ENCODE measurements at places on chromosomes 16 and 17.

- DNase-seq, result no peak
Observed at GRCh38 chr17:10169290-10169689, 29.1 kb downstream of the GAS7 start.

- no peak for DNase-seq
Observed at GRCh38 chr17:46013502-46014165, 14.6 kb downstream of the STH start.

- no peak for DNase-seq
Observed at GRCh38 chr16:12203780-12204351, 227.3 kb downstream of the SNX29 start.

- DNase-seq, result no peak
Observed at GRCh38 chr16:78446486-78446885, 347.0 kb downstream of the WWOX start.

DNA sequence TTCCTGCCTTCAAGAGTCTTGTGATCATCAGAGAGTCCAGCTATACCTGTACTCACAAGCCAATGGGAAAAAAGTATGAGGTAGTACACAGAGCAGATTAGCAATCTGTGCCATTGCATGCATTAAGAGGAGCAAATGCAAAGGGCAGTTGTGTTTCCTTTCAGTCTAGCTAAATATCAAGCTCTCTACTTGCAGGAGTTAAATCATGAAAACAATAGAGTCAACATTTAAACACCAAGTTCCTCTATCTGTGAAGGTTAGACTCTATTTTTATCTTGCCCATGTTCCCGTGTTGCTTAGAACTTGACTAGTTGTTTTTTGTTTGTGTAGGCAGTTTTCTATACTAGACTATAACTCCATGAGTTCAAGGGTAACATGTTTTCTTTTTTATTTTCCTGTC lies 4.7 kb upstream of the FAM20A start:
- DNase-seq, result no peak

DNA sequence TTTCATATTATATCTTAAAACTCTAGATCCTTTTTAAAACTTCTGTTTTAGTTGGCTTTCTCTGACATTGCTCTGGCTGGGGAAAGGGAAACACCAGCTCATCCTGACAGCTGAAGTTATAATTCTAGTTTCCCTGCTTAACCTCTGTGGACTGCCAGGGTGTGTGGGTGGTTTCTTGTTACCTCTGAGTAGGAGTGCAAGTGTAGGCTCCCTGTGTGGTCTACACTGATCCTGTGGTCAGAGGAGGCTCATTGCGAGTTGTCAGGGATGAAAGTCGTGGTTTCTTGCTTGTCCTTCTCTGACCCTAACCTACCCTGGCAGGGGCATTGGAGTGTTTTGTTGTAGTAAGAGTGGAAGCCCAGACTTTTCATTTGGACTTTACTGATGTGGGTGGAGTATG lies 221.0 kb downstream of the UTP18 start:
- no peak for DNase-seq

- DNase-seq, result no peak
Observed at GRCh38 chr17:10109146-10109545, 89.3 kb downstream of the GAS7 start.

DNA sequence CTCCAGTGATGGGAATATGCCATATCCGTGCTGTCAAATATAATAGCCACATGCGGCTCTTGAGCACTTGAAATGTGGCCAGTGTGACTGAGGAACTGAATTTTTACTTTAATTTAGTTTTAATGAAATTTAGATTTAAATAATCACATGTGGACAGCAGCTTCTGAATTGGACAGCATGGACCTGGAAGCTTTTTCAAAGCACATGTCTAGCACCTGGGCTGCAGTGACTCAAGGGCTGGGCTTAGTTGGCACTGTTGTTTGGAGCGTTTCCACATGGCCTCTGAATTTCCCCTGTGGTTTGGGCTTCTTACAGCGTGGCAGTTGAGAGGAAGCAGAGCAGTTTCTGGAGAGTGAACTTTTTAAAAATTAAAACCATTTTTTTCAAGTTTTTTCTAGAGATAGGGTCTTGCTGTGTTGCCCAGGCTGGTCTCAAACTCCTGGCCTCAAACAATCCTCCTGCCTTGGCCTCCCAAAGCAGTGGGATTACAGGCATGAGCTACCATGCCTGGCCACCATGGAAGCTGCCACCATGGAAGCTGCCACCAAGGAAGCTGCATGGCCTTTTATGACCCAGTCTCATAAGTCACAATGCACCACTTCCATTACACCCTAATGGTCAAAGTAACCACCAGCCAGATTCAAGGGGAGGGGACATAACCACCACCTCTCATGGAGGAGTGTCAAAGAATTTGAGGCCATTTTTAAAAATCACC lies 6.7 kb upstream of the TOB1 start:
- DNase-seq, result no peak

DNA sequence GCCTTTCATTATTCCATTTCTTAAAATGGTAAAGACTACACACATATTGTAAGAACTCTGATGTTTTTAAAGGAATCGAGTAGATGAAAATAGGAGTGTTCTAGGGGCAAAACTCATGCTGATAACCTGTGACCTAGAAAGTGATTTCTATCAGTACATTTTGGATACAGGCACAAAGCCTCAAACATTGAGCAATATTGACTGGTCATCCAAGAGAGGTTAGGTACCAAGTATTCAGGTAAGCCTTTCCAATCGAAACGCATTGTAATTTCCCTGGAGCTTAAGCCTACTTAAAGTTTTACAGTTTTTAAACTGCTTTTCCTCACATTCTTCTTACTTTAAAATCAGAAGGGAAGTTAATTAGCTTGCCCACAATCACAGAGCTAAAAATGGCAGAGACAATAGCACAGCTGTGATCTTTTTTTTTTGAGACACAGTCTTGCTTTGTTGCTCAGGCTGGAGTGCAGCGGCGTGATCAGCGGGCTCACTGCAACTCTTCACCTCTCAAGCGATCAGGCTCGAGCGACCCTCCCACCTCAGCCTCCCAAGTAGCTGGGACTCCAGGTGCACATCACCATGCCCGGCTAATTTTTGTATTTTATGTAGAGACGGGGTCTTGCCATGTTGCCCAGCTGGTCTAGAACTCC lies 3.3 kb downstream of the GOT2 start:
- DNase-seq, result no peak

DNA sequence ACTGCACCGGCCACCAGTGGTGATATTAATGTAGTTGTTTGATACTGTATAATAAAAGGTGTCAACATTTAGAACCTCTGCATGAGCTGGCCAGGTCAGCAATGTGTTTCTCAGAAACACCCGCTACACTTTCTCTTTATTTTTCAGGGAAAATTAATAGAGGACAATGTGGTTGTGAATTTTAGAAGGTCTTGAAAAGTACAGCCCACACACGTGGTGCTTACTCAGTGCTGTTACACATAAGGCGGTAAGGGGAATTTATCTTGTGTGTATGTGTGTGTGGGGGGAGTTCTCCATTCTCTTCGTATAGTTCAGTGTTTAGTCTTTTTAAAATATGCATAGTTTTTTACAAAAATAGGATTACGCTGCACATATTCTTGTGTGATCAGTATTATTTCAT lies 4.4 kb upstream of the ZFP1 start:
- DNase-seq, result no peak

DNA sequence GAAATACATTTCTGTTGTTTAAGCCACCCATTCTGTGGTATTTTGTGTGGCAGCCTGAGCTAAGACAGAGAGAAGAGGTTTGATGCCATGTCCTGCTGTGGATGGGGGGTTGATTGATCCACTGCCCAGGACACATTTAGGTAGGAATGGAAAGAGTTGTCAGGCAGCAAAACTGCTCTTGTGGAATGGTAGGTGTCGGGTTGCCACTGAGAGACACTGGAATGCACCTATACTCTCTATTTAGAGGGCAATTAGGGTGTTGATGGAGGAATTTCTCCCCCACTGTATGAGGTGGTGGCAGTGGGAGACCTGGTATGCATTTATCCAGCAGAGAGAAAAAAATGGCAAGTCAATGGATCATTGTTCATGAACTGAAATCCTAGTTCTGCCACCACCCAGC lies 30.9 kb downstream of the CBLN1 start:
- no peak for DNase-seq

DNA sequence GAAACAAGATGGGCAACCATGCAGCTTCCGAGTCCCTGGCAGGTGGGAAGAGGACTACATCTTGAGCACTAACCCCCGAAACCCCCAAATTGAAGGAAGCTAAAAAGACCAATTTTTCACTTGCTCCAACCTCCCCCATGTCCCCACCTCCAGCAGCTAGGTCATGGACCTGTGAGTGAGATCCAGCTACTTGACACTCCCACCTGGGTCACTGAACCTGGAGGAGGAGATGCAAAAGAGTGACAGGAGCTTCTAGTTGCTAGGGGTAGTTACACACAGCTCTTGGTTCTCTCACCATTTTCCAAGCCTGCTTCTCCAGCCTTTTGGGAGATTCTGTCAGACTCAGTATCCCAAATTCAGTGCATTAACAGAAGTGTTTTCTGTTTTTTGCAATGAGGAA lies 11.2 kb downstream of the PDZD9 start:
- DNase-seq, result no peak

GRCh38 chr17:77462090-77462489 lies 321.3 kb downstream of the SEC14L1 start:
- DNase-seq, result no peak

- no peak for DNase-seq
Observed at GRCh38 chr16:81748476-81749198, 30.5 kb upstream of the PLCG2 start.

GRCh38 chr17:64327201-64327930 lies 63.3 kb downstream of the PECAM1 start:
- no peak for DNase-seq

DNA sequence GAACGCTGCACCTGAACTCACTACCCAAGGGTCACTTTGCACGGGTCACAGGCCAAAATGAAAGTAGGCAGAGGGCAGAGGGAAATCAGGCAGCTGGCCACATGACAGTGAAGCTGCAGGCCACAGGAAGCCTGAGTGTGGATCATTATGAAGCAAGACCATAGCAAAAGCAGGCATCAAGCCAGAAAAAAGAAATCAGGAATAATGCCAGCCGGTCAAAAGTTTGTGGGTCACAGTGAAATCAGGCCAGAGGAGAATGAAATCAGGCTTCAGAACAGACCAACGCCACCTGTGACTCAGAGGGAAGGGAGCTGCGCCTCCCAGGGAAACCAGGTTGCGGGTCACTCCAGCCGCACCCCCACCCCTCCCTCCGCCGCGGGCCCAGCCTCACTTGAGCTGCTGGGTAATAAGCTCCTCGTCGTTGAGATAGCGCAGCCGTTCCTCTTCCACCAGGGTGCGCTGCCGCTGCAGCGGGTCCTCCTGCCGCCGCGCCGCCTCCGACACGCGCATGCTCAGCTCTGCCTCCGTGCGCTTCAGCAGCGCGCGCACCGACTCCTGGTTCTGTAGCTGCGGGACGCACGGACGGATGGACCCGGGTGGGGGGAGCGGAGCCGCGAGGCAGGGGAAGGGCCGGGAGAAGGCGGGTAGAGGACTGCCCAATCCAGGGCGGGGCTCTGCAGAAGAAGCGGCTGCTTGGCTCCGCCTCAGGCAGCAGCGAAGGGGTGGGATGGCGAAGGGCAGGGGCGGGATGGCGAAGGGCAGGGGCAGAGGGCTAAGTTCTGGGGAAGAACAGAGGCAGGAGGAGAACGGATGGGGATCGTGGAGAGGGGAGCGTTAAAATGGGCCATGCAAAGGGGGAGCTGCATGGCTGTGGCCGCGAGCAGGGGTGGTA lies 47.7 kb downstream of the SRCIN1 start:
- DNase-seq, result peak; percentile 83

DNA sequence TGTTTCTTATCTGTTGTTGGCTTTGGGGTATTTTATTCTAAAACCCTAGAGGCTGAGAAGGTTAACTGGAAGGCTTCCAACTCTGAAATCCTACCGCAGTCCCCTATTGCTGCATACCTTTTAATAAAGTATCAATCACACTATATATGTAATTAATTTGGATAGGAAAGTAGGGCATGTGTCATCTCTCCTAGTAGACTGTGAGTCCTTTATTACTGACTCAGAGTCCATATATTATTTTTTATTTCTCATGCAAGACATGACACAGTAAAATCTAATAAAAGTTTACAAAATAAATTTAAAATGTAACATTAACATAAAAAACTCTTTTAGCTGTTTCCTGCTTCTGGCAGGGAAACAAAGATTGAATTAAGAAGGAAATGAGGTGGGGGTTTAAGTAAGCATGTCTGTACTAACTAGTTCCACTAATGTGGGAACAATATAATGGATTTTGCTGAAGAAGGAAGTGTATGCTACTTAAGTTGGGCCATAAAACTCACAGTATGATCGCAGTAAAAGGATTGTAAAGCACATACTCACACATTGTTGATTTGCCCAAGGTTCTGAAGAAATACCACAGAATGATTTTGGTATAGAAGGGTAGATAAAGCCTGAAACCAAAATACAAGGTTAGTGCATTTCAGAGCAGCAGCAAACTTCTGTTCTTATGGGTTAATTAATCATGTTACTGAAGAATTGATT lies 97.6 kb upstream of the HLF start:
- DNase-seq, result no peak

GRCh38 chr16:24670623-24671454 lies 58.6 kb upstream of the TNRC6A start:
- DNase-seq, result no peak

GRCh38 chr16:10637337-10638037 lies 57.1 kb upstream of the EMP2 start:
- DNase-seq, result no peak

DNA sequence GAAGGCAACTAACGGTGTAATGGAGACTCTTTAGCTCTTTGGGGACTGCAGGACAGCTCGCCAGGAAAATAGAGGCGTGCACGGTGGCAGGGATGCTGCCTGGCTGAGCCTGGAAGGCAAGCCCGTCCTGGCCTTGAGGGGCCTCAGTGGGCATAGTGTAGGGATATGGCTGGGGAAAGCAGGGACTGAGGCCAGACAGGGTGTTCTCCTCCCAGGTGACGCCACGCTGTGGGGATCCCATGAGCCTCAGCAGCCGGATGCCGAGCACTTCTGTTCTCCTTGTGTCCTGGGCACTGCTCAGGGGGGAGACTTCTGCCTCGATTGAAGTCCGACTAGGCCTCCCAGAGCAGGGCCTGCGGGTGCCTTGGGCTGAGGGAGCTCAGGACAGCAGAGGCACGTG lies 89.2 kb downstream of the NPIPB11 start:
- no peak for DNase-seq

DNA sequence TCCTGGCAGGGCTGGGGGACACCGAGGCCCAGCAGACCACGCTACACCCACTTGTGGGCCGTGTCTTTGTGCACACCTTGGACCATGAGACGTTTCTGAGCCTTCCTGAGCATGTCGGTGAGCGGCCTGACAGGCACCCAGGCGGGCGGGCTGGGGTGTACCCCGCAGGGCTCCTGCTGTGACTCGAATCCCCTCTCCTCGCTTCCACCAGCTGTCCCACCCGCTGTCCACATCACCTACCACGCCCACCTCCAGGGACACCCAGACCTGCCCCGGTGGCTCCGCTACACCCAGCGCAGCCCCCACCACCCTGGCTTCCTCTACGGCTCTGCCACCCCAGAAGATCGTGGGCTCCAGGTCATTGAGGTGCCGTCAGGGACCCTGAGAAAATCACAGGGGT lies 1.6 kb downstream of the SGCA start:
- no peak for DNase-seq

- no peak for DNase-seq
Observed at GRCh38 chr16:24771132-24771778, 41.8 kb downstream of the TNRC6A start.
